ENCODE measurements at places on chromosomes 3 and 15. TPM values are rescaled to one million over a fixed set of nuclear protein-coding genes. Genes with fewer than 3 reads are reported as not detected.

Gene CHRM5
- total RNA-seq, result 0.01 TPM

Gene ANKRD63
- 0.19 TPM for total RNA-seq

Gene TM4SF4
- 30.7 TPM for total RNA-seq

Gene LYZL4
- total RNA-seq, result not detected

Gene KBTBD13
- total RNA-seq, result not detected

Gene LRRC34
- total RNA-seq, result not detected

Gene RNU5B-1
- total RNA-seq, result not detected

Gene CCR2
- not detected for total RNA-seq

Gene SLC9C1
- total RNA-seq, result not detected

Gene MAN2A2
- 30.2 TPM for total RNA-seq

Gene GUCA1C
- not detected for total RNA-seq

Gene TMC3
- total RNA-seq, result not detected

Gene SEMA3F
- 7.1 TPM for total RNA-seq

Gene STRIT1
- total RNA-seq, result not detected

Gene CLDN18
- not detected for total RNA-seq

Gene BLM
- 13.3 TPM for total RNA-seq

Gene CDHR4
- total RNA-seq, result 0.53 TPM

Gene CLEC3B
- total RNA-seq, result not detected

Gene GOLGA8J
- total RNA-seq, result not detected

Gene ZKSCAN7
- total RNA-seq, result not detected

Gene PRR23A
- not detected for total RNA-seq

Gene GOLGA8M
- total RNA-seq, result not detected

Gene FYTTD1
- total RNA-seq, result 32.7 TPM

Gene EIF4G1
- 273 TPM for total RNA-seq

Gene SIDT1
- total RNA-seq, result 0.38 TPM

Gene SCN11A
- total RNA-seq, result not detected

Gene BFSP2
- not detected for total RNA-seq

Gene PCCB
- 28.3 TPM for total RNA-seq

Gene IL17RB
- 0.94 TPM for total RNA-seq

Gene PARL
- total RNA-seq, result 63.6 TPM

Gene SLC7A14
- total RNA-seq, result not detected

Gene CACNA2D3
- total RNA-seq, result not detected

Gene RBMS3
- total RNA-seq, result 0.94 TPM

Gene MITF
- 7.2 TPM for total RNA-seq

Gene VGLL3
- 10.3 TPM for total RNA-seq

Gene RPL35A
- 1,089 TPM for total RNA-seq

Gene RASA2
- 10.2 TPM for total RNA-seq

Gene CORO2B
- 3.7 TPM for total RNA-seq

Gene CPNE4
- total RNA-seq, result 5.0 TPM

Gene GOLGA6L7
- total RNA-seq, result not detected

Gene TMEM212
- not detected for total RNA-seq

Gene GPR156
- total RNA-seq, result 0.48 TPM

Gene SMCO1
- not detected for total RNA-seq

Gene LEKR1
- 0.51 TPM for total RNA-seq

Gene IL17RE
- 0.98 TPM for total RNA-seq

Gene SH2D7
- not detected for total RNA-seq

Gene PRRT3
- total RNA-seq, result 1.5 TPM

Gene HRH1
- total RNA-seq, result 9.7 TPM

Gene FAM81A
- 14.6 TPM for total RNA-seq

Gene PSMA4
- total RNA-seq, result 413 TPM

Gene XPC
- total RNA-seq, result 27.0 TPM

Gene SERPINI2
- total RNA-seq, result not detected

Data from A549 treated with CpdA at 1 μM for 4 hours (cell line).